ENCODE measurements at places on chromosomes 4 and X. TPM values are rescaled to one million over a fixed set of nuclear protein-coding genes. Genes with fewer than 3 reads are reported as not detected.
A peak's percentile ranks its signal among the peaks of the same experiment; 100 is the strongest.

- DNase-seq, result no peak
These were observed 217.0 kb upstream of the CASK start for GRCh38 chrX:42140320-42140719.

GRCh38 chr4:165991325-165992180 lies 118.5 kb downstream of the TLL1 start:
- no peak for DNase-seq

The FAM149A gene
- total RNA-seq, result 15.2 TPM

DNA sequence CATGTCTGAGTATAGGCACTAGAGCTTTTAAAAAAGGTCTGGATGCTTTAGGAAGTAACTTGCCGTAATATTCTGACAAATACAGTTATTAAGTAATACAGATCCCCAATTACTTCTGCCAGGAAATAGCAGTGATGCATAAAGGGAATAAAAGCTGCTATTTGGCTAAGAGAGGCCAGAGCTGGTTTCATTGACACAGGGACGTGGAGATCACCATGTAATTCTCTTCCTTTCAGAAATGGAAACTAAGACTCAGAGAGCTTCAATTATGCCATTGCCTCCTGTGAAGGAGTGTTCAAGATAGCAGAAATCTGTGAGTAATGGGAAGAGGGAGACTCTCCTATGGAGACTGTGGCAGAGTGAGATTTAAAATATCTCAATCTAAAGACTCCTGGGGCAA lies 238.1 kb downstream of the SLITRK2 start:
- DNase-seq, result no peak

DNA sequence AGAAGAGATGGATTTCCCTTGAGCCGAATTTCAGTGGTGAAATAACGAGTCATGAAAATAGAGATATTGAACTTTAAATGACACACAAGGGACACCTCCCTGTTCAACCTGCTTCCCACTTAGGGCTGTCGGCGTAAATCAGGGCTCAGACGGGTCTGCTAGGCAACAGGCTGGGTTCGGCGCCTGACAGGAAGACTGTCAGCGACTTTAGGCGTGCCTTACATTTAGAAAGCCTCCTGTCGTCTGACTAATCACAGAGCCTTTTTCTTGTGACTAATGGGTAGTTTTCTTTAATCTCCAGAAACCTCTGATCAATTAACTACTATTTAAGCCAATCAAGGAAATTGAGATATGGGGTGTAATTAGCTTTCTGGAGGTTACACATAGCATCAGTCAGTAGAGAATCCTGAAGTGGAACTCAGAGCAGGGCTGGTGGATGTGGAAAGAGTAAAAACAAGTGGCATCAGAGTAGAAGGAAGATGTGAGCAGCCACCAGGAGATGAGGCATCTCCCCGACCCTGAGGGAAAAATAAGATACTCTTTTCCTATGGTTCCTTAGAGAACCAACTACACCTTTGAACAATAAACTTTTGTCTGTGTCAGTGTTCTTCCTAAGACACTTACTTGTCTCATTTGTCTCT lies 86.2 kb upstream of the HS3ST1 start:
- no peak for DNase-seq

The TRIM60 gene
- not detected for total RNA-seq

GRCh38 chrX:68853665-68854251 lies 24.9 kb downstream of the EFNB1 start:
- DNase-seq, result no peak

- no peak for DNase-seq
These were observed 47.2 kb downstream of the FHL1 start for GRCh38 chrX:136194536-136194935.

DNA sequence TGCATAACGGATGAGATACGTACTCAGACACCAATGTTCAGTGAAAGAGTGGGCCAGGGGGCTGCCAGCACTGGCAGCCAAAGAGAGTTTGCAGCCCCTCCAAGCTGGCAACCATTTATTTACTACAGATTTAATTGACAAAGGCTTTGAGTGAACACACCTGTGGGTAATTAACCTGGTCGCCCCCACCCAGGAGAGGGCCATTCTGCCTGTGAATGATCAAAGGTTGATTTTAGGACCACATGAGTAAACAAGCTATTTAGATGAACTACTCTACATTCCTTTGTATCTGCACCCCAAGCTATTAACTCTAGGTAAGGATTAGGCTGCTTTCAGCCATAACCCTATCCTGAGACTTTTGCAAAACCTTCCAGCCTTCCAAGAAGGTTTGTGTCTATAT lies 55.0 kb downstream of the RBM46 start:
- DNase-seq, result no peak

The PLXNB3 gene
- total RNA-seq, result 5.4 TPM

GRCh38 chr4:141692081-141692480 lies 55.7 kb downstream of the IL15 start:
- no peak for DNase-seq

GRCh38 chrX:41922431-41923151 lies 763 bp downstream of the CASK start:
- DNase-seq, result peak; percentile 33

The NDNF gene
- 9.2 TPM for total RNA-seq

GRCh38 chr4:16415751-16416150 lies 189.5 kb upstream of the TAPT1 start:
- no peak for DNase-seq

DNA sequence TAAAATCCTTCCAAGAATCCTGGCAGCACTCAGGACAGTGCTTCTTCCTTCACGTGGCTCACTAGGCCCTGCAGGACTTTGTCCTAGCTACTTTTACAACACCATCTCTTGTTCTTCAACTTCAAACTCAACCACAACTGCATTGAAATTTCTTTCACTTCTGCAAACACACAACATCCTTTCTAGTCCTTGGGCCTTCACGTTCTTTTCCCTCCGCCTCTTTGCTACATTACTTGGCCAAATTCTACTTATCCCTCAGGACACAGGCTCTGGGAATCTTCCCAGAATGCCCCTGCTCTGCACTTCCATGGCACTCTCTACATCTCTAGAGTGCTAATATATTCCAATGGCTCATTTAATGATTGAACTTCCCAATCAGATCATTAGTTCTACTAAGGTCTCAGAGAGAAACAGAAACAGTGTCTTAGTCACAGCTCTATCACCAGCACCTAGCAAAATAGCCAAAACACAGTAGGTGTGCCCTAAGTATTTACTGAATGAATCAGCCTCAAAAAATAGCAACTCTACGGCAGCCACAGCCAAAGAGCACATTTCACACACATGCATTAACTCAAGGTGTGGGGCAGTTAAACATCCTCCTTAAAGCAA lies 73.3 kb downstream of the MANBA start:
- DNase-seq, result no peak

DNA sequence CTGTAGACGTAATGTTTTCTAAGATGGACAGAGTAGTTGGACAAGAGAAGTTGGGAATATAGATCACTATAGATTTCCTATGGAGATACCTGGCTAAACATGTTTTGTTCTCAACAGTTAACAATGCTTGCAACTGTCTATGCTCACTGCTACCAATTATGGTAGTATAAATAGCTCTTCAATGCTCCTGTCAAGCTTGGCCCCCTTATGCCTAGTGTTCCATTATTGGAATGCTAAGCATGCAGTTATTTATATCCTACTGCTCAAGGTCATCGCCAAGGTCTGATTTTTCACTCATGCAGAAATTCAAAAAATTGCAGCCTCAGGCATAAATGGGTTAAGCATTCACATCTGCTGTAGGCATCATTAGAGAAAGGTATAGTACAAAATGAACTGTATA lies 519.0 kb downstream of the IL15 start:
- DNase-seq, result no peak

- no peak for DNase-seq
These were observed 323.1 kb downstream of the PCDH18 start for GRCh38 chr4:137209240-137209639.

The VSIG4 gene
- 15.4 TPM for total RNA-seq

DNA sequence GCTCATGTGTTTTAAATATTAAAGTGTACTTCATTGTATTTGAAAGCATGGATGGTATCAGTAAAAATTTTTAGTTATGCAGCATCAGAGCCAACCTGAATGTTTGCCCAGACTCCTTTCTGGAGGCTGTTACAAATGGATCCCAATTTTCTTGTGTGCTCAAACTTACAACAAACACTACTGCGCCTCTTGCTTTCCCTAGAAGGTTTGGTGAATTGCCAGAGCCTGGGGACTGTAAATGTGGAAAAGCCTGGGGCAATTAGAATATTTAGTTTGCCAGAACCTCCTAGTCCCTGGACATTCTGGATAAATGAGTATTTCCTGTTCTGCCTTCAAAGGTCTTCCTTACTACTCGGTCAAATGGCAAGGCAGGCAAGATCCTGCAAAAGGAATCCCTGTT lies 4.8 kb downstream of the CAPN6 start:
- DNase-seq, result no peak

The ARMCX1 gene
- total RNA-seq, result 4.4 TPM

GRCh38 chrX:46573331-46573891 lies at the start of gene CHST7:
CHST7 (plus strand) TSS chrX:46573765; CDS start chrX:46573932, 167 bp downstream.
- peak; percentile 57 for DNase-seq

The MECP2 gene
- 29.4 TPM for total RNA-seq

- DNase-seq, result no peak
These were observed 185.3 kb downstream of the CRLF2 start for GRCh38 chrX:1027133-1027532.
